ENCODE measurements at places on chromosomes 12 and 14.

DNA sequence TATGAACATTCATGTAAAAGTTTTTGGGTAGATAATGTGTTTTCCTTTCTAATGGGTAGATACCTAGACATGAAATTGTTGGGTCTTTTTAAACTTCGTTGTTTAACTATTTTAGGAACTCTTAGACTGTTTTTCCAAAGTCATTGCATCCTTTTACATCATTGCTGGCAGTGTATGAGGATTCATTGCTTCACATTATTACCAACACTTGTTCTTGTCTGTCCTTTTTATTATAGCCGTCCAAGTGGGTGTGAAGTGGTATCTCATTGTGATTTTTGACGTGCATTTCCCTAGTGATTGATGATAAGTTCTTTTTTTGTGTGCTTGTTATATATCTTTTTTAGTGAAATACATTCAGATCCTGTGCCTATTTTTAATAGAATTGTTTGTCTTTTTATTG, 39.4 kb downstream of the USP15 start:
- DNase-seq: no peak

GRCh38 chr14:97994020-97994531, 1196.9 kb downstream of the VRK1 start:
- DNase-seq: no peak

GRCh38 chr14:73741386-73741875, 27.2 kb upstream of the PNMA1 start:
- DNase-seq: peak; percentile 63

GRCh38 chr14:36022765-36023410, 153.6 kb downstream of the PTCSC3 start:
- DNase-seq: no peak

GRCh38 chr12:39532448-39532847, 87.2 kb downstream of the ABCD2 start:
- no peak for DNase-seq

DNA sequence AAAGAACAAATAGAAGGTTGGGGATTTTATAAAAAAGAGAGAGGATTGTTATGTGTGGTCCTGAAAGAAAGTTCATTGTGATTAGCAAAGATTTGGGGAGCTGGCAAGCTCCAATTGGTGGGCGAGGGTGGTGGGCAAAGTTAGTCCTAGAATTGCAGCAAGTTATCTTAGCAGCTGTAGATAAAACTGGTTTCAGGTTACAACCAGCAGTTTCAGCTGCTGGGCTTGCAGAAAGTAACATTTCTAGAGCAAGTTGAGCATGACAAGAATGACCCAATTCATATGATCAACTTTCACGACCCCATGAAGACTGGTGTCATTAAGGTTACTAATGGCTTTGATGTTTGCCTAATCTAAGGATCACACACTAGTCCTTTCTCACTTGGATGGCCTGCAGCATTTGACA, 177.9 kb upstream of the NUDT4 start:
- peak; percentile 63 for DNase-seq

- DNase-seq: no peak
Measured at GRCh38 chr12:22588817-22589216, 36.2 kb upstream of the ETNK1 start.

- DNase-seq: no peak
Measured at GRCh38 chr14:66311058-66311457, 175.1 kb upstream of the CCDC196 start.

DNA sequence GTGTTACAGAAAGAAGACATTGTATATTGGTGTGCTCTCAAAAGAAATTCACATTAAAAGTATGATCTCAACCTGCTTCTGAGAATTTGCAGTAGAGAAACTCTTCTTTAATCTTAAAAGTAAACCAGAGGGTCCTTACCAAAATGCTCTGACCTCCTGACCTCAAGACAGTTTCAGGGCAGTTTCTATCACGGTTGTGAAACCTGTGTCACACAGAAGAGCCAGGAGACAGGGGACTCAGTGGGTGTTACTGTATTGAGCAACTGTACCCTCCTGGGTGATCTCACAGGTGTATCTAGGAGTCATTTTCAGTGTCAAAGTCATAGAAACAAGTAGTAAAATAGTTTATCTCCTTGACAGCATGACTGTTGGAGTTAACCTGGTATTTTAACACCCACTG, 178.0 kb downstream of the GRIP1 start:
- no peak for DNase-seq

GRCh38 chr12:78870539-78870938, 6.0 kb downstream of the SYT1 start:
- no peak for DNase-seq

GRCh38 chr14:24279301-24280186, 8.1 kb upstream of the RABGGTA start:
- DNase-seq: peak; percentile 19

DNA sequence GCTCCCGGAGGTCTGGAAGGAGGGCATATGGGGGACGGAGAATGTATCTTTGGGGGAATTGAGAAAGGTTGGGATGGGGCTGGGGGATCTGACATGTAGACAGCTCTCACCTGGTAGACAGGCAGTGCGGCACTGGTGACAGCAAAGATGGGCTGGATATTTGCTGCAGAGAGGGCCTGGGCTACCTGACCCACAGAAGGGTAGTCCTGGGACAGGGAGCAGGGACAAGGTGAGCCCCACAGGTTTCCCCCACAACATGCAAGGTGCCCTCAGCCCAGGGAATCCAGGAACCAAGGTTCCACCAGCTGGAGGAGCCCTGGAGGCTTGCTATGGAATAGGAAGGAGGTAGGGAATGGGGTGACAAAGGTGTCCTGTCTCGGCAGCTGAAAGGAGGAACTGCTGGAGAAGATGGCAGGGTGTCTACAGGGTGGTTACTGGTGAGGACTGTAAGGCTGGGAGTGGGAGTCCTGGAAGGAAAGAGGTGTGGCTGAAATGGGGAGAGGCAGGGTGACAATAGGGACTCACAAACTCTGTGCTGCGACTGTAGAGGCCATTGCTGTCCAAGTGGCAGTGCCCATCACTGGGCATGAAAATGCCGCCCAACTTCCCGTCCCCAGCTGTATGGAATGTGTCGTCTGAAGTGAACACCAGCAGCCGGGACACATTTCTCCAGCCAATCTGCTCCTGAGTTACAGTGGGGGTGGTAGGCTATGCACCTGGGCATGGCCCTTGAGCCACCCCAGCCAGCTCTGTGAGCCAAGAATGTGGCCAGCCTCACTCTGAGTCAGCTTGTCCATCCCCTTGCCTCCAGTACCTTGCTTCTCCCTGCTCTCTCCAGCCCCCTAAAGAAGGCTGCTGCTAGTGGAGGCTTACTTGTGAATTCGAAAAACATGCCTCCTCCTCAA, 11.3 kb downstream of the ITGB7 start:
- DNase-seq: no peak

GRCh38 chr14:88168498-88169165, 154.4 kb downstream of the KCNK10 start:
- peak; percentile 61 for DNase-seq

GRCh38 chr14:52690983-52691760, 4.2 kb downstream of the ERO1A start:
- no peak for DNase-seq

DNA sequence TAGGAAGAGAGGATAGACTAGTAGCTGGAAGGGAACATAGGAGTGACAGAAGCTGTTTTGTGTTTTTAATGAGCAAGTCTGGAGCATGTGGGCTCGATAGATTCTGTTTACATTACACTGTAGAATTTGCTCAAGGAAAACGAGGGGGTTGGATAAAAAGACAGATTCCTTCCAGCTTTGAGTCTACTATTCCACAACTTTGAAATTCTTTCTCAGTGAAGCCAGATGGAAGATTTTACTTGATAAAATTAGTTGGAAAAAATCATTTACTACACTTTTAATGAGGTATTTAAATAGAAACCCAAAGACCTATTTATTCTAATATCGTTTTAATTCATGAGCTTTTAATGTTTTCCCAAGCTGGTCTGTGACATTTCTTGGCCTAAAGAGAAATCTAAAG, 19.5 kb upstream of the EPS8 start:
- DNase-seq: no peak

DNA sequence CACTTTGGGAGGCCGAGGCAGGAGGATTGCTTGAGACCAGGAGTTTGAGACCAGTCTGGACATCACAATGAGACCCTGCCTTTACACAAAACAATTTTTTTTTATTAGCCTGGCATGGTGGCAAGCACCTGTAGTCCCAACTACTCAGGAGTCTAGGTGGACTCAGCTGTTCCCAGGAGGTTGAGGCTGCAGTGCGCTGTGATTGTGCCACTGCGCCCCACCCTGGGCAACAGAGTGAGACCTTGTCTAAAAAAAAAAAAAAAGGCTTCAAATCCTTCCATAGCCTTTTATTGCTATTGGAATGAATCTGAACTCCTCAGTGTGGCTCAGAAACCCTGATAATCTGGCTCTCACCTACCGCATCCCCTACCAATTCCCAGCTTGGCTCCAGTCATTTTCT, 26.1 kb downstream of the AK7 start:
- no peak for DNase-seq

GRCh38 chr12:128856035-128856790, 2.9 kb downstream of the GLT1D1 start:
- no peak for DNase-seq

DNA sequence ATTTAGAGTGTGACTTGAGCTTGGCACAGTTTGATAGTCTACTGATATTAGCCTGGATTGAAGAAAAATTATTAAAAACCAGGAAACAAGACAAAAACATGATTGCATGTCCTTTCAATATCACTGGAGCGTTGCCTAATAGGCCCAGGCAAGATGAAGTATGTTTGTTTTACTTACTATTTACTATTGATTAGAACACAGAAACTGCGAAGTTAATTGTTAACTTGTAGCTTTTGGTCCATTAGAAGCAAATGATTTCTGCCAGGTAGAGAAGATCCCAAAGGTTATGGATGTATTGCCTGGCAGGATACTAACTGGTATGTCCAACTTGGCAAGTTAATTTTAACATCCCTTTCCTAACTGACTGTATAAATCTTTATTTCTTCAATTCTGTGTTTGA, 268.9 kb downstream of the ETNK1 start:
- no peak for DNase-seq

DNA sequence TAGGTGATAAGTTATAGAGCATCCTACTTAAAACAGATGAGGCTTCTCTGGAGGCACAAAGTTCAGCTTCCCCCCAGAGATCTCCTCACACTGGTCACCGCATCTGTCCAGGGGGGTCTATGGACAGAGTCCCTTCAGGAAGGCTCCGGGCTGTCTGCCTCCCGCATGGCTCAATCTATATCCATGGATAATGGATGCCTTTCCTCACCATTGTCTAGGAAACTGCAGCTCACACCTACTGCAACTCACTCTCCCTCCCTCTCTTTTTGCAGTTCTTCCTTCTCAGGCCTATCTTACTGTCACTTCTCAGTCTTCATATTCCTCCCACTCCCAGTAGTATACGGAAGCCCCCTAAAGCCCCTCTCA, 100.6 kb upstream of the BCL2L14 start:
- no peak for DNase-seq

DNA sequence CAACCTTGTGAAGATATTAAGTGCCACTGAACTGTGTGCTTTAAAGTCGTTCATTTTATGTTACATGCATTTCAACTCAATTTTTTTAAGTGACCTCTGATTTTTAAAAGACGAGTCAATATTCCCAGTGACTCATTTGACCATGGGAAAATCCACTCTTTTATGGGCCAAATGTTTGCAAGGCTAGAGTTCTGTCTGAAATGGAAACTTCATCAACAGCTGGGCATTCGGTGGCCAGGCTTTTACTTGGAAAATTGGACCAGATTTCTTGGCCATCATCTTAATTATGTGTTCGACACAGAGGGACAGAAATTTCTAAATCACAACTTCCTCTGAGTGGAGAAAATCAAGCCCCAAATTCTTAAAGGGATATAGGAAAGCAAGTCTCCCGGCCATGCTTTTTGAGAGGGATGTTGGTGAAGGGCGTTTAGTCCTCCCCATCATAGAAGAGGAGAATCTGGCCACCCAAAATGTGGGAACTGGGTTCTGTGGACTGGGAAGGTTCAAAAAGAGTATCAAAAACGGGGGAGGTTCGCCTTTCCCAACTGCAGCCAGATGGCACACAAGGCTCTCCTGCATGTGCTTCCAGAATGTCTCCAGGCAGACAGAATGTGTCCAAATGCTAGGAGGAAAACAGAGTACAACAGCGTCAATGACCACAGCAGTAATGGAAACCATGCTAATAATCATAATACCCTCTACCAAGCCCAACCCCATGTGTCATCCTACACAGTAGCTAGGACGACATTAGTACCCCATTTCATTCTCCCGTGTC, 40.9 kb upstream of the FZD10 start:
- DNase-seq: no peak

GRCh38 chr14:61160798-61161197, 120.3 kb downstream of the TMEM30B start:
- DNase-seq: no peak

DNA sequence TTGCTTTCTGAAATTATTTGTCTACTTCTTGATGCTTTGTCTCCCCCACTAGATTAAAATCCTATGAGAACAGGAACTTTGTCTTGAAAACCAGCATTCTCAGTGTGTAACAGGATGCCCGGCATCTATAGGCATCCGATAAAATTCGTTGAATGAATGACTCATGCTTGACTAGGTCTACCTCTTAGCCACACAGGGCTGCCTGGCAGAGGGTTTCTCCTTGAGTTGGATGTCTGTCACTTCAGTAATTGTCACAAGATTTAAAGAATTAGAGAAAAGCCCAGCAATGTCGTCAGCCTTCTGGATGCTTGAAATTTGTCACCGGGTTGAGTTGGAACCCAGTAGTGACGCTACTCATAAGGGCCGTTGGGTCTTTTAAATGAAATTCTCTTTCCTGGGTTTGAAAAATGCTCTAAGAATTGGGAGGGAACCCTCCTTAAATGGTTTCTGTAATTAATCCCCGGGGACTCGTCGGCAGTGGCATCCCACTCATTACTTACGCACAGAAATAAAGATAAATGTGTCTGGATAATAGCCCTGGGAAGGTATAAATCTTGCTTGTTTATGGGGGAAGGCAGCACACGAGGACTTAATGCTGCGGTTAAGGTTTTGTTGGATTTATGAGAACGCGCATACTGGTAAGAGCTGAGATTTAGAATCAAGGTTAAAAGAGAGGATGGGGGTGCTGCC, 194.1 kb downstream of the AACS start:
- DNase-seq: no peak

DNA sequence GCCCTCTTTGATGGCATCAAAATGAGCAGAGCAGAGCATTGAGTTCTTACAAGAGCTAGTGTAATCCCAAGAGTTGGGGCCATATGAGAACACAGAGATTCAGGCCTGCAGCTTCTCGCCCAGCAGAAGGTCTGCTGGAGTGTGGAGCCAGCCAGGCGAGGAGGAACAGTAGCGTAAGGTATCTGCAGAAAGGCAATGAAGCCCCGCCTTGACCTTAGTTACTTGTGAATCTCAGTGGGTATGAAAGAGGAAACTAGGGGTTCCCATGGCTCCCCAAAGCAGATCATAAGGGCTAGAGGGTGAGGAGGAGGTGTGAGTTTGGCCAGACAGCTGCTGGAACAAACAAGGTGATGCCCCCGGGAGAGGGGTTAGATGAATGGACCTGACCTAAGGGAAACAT, 49.4 kb downstream of the SLC8A3 start:
- no peak for DNase-seq

DNA sequence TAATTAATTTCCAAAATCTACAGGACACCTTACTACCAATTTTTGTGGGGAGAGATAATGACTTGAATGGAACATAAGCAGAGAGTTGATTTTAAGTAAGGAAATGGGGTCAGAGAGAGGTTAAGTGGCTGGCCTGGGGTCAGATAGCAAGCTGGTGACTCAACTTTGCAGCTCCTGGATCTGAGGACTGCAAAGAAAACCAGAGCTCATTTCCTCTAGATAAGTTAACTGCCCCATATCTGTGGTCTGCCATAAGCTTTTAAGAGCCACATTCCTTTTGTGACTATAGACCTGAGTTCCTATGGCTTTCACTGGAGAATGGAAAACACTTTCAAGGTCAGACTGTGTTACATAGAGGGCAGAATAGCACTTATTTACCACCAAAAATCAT, 201.2 kb upstream of the PRICKLE1 start:
- DNase-seq: peak; percentile 64

- no peak for DNase-seq
Measured at GRCh38 chr12:122845041-122845864, 10.0 kb downstream of the HIP1R start.
